ENCODE measurements at places on chromosomes 6 and 20.

- no peak for DNase-seq
Observed at GRCh38 chr6:101396548-101397173, 3.2 kb downstream of the GRIK2 start.

GRCh38 chr6:164078532-164079274, 664.2 kb downstream of the QKI start:
- DNase-seq: no peak

- DNase-seq: no peak
Observed at GRCh38 chr6:166461821-166462460, 79.2 kb upstream of the MPC1 start.

DNA sequence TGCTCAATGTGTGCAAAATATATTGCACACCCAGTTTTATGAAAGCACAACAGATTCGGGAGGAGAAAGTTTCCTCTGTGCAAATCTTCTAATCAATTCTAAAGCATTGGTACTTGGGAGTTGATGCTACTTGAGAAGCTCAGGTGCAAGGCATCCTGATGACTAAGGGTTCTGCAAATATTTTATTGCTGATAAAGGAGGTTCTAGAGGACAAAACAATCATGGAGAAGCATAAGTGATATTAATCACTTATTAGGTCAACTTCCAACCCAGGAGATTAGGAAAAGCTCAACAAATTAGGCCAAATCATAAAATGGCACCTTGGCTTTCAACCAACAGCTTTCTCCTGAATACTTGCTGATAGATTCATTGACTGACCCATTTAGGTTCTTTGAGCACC, 27.1 kb downstream of the CYP24A1 start:
- no peak for DNase-seq

DNA sequence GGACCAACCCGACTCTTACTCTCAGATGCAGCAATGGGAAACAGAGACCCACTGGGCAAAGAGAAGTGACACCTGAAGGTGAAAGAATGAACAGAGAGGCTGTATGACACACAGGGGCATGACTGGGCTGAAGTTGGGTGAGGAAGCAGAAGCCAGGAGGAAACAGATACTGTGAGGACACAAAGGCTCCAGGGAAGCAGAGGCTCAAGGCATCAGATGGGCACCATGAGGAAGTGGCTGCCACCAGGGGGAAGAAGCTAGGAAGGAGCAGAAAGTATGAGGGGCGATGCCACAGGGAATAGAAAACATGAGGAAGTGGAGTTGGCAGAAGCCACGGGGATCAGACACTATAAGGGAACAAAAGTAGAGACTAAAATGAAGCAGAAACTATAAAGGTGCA, 30.9 kb upstream of the OCSTAMP start:
- DNase-seq: no peak

GRCh38 chr6:159399751-159400221, 230.6 kb downstream of the FNDC1 start:
- no peak for DNase-seq

DNA sequence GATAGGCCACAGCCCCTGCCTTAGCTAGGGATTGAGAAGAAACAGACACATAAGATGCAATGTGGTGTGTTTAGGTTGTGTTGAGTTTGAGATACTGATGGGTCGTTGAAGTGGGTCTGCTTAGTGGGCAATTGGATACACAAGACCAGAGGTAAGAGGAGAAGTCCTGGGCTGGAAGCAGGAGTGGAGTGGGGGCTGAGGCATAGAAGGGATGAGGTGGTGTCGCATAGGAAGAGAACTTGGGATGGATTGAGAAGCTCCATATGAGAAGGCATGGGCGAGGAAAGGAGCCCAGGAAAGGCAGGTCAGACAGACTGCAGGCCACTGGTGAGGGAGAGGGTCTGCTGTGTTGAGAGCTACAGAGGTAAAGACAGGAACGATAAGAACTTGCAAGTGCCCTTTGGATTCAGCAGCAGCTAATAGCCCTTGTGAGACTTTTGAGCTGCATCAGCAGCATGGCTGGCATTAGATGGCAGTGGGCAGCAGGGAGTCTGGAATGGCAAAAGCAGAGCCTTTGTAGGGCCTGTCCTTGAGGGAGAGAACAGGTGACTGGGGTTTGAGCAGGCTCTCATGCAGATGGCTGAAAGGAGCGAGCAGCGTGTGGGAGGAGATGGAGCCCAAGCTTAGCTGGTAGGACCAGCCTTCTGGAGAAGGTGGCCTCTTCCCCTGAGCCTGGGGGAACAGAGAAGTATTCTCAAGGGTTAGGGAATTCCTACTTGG, 33.2 kb downstream of the PLCG1 start:
- no peak for DNase-seq

DNA sequence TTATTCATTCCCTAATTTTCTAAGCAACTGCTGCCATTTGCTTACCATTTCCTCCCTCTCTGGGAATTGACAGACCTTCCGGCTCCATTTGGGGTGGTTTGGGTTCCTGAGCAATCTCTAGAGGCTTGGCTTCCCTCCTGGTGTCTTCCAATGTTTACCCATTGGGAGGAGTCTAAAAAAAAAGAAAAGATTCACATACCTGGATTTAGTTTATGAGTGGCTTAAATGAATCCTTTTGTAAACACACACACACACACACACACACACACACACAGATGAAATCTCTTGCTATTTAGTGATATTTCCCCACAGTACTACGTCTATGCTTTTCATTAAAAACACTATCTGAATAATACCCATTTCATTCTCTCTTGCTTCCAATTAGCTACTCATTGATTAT, 48.3 kb upstream of the TRAF3IP2 start:
- no peak for DNase-seq

DNA sequence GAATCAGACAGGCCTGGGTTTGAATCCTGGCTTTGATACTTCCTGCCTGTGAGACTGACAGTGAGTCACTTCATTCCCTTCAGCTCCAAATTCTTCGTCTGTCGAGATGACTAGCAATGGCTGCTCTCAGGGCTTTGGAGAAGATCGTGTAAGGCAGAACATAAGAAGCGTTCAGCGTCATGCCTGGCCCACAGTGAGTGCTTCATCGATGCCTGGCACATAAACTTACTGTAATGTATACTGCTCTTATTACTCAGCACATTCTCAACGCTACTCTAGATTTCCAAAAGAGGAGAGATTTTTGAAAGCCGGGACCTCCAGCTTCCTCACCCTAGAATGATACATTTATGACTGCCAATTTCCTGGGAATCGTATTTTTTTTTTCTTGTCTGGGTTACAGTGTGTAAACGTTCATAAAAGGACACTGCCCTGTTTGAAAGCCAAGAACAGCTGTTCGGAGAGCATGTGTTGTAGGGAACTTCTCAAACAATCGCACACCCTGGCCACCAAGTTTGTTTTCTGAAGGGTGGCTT, 16.2 kb upstream of the BCAS1 start:
- DNase-seq: no peak

- no peak for DNase-seq
Observed at GRCh38 chr6:35294308-35294945, 3.2 kb upstream of the DEF6 start.

GRCh38 chr6:146315381-146316174, 228.1 kb upstream of the RAB32 start:
- DNase-seq: no peak

DNA sequence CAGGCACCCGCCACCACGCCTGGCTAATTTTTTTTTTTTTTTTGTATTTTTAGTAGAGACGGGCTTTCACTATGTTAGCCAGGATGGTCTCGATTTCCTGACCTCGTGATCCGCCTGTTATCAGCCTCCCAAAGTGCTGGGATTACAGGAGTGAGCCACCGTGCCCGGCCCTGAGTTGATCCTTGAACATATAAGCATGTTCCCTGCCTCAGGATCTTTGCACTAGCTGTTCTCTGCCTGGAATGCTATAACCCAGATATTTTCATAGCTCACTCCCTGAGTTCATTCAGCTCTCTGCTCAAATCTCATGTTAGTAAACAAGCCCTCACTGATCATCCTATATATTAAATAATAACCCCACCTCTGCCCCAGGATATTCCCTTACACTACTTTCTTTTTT, 9.0 kb upstream of the DLK2 start:
- no peak for DNase-seq

- peak; percentile 82 for DNase-seq
Observed at GRCh38 chr20:51335329-51335841, 207.1 kb downstream of the NFATC2 start.

DNA sequence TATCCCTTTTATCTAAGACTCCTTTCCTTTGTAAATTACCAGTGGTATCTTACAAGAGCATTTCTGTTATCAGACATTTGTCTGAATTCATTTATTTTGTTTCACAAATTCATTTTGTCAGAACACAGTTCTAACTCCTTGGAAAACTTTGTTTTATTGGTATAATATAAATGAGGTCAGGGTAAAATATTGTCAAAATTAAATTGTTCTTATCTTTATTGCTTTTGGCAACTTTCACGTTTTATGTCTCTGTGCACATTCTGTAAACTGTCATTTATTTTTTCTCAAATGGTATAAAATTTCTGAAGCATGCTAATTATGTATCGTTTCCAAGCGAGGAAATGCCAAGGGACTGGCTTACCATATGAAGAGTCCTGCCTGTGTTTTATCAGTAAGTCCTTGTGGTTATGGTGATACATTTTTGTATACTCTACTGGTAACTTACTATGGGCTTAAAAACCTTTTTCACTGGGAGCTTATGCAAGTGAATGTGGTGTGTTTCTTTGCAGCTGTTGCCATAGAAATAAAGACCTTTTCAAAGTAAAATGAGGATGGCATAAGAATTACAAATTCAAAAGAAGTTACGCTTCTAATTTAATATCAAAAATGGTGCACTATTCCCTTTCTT, 214.2 kb downstream of the COL19A1 start:
- DNase-seq: no peak

DNA sequence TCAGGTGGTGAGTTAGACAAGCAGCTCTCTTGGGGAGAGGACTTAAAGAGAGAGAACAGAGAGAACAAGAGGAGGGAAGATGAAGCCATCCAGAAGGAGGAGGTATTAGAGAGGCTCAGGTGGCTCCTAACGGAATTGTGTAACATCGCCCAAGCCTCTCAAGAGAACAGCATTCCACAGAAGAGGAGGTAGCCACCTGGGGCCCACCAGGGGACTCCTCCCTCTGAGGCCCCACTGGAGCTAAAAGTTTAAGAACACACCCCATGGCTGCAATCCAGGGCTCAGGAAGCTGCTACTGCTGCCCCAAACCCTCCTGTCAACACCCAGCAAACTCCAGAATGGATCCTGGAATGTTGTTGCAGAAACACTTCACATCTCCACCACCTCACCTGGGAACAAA, 23.6 kb upstream of the MDFI start:
- no peak for DNase-seq

- DNase-seq: no peak
Observed at GRCh38 chr6:98477231-98477630, 357.1 kb upstream of the POU3F2 start.

DNA sequence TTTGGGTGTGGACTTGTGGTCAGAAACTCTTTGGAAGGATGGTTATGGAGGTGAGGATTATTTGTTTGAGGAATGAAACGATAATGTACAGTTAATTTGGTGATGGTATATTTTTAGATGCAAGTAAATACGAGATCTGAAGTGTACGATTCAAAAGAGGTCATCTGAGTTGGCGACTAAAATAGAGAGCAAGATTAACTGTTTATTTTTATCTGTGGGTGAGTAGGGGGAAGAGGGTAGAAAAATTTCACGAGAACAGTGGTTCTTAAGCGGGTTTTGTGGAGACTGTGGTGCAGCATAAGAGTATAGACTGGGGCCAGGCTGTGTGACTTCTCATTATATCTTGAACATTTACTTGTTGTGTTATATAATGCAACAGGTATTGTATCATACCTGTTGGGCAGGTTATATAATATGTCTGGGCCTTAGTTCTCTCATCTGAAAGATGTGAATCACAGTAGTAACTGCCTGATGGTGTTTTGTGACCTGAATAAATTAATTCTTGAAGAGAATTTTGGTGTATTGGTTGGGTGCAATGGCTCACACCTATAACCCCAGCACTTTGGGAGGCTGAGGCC, 171.2 kb downstream of the JARID2 start:
- no peak for DNase-seq

DNA sequence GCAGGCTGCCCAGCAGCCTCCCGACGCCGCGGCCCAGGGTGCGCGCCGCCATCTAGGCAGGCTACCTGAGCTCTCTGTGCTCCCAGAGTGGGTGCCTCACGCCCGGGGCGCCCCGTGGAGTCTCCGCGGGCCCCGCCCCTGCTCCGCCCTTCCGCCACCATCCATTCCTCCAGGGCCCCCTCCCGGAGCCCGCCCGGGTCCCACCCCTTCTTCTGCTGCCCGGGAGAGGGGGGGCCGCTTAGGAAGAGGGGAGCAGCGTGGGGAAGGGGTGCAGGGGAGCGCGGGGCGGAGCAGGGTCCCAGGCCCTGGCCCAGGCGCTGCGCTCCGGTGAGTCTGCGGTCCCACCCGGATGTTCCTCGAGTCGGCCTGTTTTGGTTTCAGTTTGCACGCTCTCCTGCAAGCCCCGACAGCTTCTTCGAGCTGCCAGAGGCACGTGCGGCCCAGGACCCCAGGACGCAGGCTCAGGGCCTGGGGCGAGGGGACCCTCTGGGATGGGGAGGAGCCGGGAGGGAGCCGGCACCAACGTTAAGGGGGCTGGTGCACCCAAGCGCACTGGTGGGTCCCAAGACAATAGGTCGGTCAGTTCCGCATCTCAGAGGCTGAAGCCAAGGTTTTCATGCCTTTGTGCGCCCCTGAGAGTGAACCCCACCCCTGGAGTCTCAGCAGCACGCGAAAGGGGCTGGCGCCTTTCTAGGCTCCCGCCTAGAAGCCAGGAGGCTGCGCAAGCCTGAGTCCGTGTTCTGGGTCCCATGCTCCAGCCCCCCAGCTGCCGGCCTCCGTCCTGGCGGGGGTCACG, at the start of gene ACSS1:
Gene ACSS1, minus strand, starts transcription at position 89 of the 796 bp plus-strand sequence. Its CDS starts 37 bp downstream, at position 52.
- peak; percentile 58 for DNase-seq

GRCh38 chr20:58583586-58583985, 67.5 kb upstream of the STX16 start:
- no peak for DNase-seq

- DNase-seq: no peak
Observed at GRCh38 chr6:110195639-110196038, 15.4 kb downstream of the CDC40 start.

GRCh38 chr6:149503872-149504271, 19.1 kb upstream of the ZC3H12D start:
- no peak for DNase-seq

- no peak for DNase-seq
Observed at GRCh38 chr6:134532694-134533624, 215.0 kb upstream of the SGK1 start.

DNA sequence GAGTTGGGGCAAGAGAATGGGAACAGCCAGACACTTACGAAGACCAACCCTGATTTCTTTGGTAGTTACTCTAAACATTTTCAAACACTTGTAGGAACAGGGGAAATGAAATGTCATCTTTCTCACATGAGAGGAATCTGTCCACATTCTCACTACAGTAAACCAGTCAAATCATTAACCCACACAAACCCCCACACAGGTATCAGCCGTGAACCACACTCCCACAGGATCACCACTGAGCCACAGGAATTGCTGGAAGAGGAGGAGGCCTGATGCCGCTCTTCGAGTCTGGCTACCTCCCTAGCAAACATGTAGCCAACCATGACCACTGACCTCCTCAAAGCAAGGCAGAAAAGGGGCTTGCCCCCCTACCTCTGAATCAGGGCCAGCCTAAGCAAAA, 6.9 kb upstream of the RSPO3 start:
- DNase-seq: no peak

GRCh38 chr6:52136055-52136454, 48.6 kb upstream of the PKHD1 start:
- no peak for DNase-seq

- no peak for DNase-seq
Observed at GRCh38 chr6:160927416-160927815, 64.2 kb upstream of the MAP3K4 start.

- DNase-seq: no peak
Observed at GRCh38 chr6:13194852-13195251, 133.5 kb downstream of the TBC1D7 start.

- no peak for DNase-seq
Observed at GRCh38 chr6:24537082-24537699, 42.4 kb downstream of the ALDH5A1 start.

Data from stimulated activated effector memory CD8-positive, alpha-beta T cell treated with anti-CD3 and anti-CD28 coated beads, Interleukin-12 subunit alpha, Interleukin-12 subunit beta, amount 100 ng/mL, for 72 hours (primary cell).